ENCODE measurements at places on chromosomes 2 and 18.
A peak's percentile ranks its signal among the peaks of the same experiment; 100 is the strongest.

GRCh38 chr2:86258106-86258505, 58.8 kb downstream of the MRPL35 start:
- DNase-seq: no peak

GRCh38 chr2:111711270-111711669, 172.7 kb downstream of the ANAPC1 start:
- DNase-seq: no peak

DNA sequence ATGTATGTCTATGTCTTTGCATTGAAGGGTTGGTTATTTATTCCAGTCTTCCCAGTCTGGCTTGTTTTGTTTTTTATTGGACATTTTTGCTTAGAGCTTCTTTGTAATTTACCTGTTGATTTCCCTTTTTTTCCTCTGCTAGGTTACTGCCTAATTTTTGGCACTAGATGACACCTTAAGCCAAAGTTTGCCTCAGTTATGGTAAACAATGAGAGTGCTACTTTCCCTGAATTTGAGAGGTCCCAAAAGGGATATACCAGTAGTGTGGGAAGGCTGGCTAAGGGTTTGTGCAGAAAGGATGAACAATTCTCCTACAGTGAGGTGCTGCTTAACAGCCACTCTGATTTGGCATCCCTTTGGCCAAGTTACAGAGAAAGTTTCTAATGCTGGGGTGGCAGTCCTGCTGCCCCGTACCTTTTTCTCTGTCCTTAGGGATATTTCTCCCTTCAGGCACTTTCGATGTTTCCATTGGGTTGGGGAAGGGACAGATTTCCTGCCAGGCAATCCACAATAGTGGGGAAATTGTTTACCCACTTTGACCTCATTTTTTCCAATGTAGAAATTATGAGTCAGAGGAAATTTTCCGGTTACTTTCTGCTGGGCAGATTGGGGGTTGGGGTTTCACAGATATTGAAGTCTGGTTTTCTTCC, 354.9 kb downstream of the PTPRM start:
- no peak for DNase-seq

- peak; percentile 79 for DNase-seq
These were observed 59.4 kb downstream of the DGKD start for GRCh38 chr2:233413559-233414272.

GRCh38 chr2:221463241-221463896, 108.7 kb downstream of the EPHA4 start:
- no peak for DNase-seq

- DNase-seq: no peak
These were observed 138.0 kb upstream of the CDCA7 start for GRCh38 chr2:173216668-173217067.

DNA sequence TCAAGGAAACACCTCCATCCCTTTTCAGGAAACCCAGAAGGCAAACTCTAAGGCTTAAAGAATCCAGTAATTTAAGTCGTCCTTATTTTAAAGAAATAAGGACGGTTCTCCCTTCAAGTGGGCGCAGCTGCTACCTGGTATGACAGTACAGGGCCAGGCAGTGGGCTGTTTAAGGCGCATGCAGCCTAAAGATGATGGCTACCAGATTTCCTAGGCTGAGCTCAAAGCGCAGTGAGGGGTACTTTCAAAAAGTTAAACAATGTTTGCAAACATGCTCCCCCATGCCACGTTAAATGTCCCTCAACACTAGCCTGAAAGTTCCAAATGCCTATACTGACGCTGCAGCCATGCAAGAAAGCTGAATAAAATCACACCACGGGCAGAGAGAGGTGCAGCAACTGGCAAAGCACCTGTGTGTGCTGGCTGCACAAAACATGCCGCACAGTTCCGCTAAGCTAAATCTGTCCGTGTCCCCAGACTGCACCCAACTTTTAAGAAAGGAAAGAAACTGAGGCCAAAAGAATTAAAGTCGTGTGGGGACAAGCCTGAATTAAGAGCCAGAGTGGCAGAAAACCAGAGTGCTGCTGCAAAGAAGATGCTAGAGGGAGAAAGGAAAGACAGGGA, 583 bp downstream of the HIBCH start:
- peak; percentile 1 for DNase-seq

DNA sequence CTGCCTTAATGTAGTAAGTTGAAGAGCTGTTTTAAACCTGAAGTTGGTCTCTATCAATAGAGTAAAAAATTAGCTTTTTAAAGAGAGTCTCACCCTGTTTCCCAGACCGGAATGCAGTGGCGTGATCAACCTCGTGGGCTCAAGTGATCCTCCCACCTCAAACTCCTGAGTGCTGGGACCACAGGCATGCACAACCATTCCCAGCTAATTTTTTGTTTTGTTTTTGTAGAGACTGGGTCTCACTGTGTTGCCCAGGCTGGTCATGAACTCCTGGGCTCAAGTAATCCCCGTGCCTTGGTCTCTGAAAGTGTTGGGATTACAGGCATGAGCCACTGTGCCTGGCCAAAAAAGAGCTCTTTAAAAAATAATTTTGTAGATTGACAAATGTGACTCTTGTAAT, 40.3 kb downstream of the CRIM1 start:
- no peak for DNase-seq

- no peak for DNase-seq
These were observed 5.1 kb upstream of the CALCRL start for GRCh38 chr2:187453078-187453641.

- no peak for DNase-seq
These were observed 208.1 kb downstream of the ASB1 start for GRCh38 chr2:238634701-238635357.

DNA sequence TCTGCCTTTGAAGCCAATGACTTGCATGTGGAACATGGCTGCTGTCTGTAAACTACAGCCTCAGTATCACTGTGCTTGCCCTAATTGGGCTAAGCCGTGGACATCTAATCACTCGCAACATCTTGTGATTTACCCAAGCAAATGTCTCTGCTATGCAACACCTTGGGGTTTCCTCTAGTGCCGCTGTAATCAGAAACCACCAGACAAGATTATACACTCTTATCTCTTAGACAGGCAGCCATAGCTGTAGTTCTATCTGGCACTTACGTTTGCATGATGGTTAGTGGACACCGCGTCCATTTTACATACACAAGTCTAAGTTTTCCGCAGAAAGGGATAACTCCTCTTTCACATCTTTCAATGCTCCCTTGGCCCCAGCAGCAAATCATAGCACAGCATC, 204.3 kb upstream of the CCDC68 start:
- DNase-seq: no peak

DNA sequence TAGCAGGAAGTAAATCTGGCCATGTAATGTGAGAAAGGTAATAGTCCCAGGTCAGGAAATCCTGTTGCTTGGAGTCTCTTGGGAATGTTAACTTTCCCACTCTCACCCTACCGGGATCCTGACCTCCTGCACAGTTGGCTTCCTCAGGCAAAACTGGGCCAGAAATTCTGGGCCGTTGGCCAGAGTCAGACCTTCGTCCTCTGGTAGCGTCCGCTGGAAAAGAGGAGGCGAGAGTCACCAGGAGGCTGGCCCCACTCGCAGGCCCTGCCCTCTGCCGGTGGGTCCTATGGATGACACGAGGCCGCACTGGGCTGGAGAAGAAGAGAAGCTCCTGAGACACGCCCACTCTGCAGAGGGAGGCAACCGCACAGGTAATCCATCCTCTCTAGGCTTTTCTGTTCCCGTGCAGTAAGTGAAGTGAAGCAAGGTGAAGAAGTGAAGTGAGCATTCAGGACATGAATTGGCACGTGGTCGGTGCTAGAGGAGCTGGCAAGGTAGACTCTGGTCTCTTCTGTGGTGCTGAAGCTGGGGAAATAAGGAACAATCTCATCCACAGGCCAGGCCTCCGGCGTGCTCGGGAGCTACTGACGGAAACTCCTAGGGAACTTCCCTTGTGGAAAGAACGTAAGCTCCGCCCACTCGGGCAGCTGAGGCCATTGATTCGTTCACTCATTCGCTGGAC, 182.7 kb upstream of the GLI2 start:
- no peak for DNase-seq

DNA sequence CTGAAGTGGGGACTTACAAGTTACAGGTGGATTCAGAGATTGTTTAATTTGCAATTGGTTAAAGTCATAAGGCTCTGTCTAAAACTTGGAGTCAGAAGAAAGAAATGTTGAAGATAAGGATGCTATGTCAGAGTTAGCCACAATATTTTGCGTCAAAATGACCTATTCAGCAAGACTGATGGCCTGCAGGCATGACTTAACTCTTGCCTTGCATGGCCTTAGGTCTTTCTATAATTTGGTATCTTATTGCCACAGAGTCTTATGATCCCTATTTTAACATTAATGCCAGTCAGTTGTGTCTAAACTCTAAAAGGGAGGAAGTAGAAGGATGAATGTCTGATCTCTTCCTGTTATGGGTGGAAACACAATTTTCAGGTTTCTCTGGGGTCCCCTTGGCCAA, 5.2 kb upstream of the COMMD1 start:
- no peak for DNase-seq

DNA sequence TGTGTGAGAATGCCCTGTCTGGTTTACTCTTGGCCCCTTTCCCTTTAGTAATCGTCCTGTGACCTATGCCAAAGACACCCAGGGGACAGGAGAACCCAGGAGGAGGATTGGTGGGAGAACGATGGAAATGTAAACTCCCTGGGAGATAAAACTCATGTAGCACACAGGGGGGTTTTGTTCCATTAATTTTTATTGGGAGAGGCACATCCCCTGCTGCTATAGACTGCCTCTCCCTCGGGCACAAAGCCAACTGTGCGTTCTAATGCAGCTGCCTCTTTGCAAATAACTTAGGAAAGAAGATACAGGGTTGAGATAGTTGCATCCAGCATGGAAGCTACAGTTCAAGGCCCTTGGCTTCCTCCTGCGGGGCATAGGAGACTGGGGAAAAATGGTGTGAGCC, 489.6 kb downstream of the SLC4A3 start:
- no peak for DNase-seq

- no peak for DNase-seq
These were observed 44.0 kb downstream of the TTC32 start for GRCh38 chr2:19857806-19858205.
